HCT116 (cell line): ENCODE measurements at places on chromosomes 11 and 22. TPM values are rescaled to one million over a fixed set of nuclear protein-coding genes. Genes with fewer than 3 reads are reported as not detected.
A peak's percentile ranks its signal among the peaks of the same experiment; 100 is the strongest.

The SLC22A9 gene
- not detected for total RNA-seq

The TMEM45B gene
- not detected for total RNA-seq

The HTR3B gene
- not detected for total RNA-seq

The TPBGL gene
- total RNA-seq, result 0.12 TPM

The DGCR6L gene
- total RNA-seq, result 44.9 TPM

DNA sequence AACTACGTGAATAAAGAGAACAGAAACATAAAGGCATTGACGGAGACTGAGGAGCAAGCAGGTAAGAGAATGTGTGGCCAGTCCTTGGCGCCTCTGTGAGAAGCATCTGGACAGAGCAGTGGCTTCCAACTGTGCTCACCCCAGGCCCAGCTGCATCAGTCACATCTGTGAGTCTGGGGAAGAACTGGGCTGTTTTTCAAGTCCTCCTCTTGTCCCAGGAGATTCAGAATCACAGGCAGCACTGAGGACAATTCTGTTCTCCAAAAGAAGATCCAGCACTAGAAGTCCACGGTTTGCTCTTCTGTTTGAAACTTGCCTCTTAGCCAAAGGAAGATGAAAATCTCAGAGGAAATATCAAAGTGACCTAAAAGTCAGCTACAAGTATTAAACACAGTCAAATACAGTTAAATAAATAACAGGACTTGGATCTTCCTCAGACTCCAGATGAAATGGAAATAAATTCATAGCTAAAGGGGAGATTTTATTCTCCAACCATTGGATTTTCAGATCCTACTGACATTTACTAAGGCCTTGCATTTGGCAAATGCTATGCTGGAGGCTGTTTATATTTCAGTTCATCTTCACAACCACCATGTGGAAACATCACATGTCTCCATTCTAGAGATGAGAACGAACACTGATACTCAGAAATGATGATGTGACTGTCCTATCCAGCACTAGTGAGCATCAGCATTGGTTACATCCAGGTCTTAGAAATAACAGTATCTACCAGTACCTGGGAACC lies 14.1 kb downstream of the FAM181B start:
- H3K4me3 ChIP-seq, result no peak overlapping the region
- peaks cover 17% of the 10 kb centered on the region; the same call in 1 of the 2 replicates for H3K27me3 ChIP-seq
- no peaks in the 10 kb centered on the region for H3K4me1 ChIP-seq
- no peaks in the 10 kb centered on the region for H3K36me3 ChIP-seq
- H3K27ac ChIP-seq, result no peak overlapping the region
- DNase-seq, result no peak

GRCh38 chr22:44658311-44658953 lies 43.6 kb upstream of the PRR5 start:
- no peaks in the 10 kb centered on the region for H3K27me3 ChIP-seq
- no peak for DNase-seq
- no peak overlapping the region for H3K4me3 ChIP-seq
- no peaks in the 10 kb centered on the region for H3K36me3 ChIP-seq

GRCh38 chr11:19525276-19525675 lies 187.4 kb upstream of the NAV2 start:
- DNase-seq, result no peak
- no peaks in the 10 kb centered on the region for H3K36me3 ChIP-seq
- H3K27ac ChIP-seq, result no peak overlapping the region
- no peak overlapping the region for H3K4me3 ChIP-seq

GRCh38 chr11:69534166-69534530 lies 52.7 kb downstream of the LINC01488 start:
- no peaks in the 10 kb centered on the region for H3K27me3 ChIP-seq
- H3K27ac ChIP-seq, result no peak overlapping the region
- H3K4me3 ChIP-seq, result no peak overlapping the region
- H3K36me3 ChIP-seq, result no peaks in the 10 kb centered on the region

DNA sequence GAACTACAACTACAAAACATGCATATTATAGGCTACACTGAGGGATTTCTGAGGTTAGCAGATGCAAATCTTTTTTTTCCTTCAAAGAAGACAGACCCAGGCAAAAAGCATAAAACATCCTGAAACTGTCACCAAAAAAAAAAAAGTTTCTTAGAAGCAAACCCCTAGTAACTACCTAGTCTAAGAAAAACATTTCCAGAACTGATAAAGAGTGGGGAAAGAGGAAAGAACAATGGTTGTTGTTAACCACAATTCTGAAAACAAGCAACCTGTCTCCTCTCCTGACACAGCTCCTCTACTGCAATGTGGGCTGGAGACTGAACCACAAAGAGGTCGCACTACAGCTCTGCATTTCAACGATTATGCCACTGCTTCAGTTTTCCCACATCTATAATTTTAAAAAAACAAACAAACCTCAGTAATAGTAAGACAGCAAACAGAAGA lies 15.0 kb downstream of the DENND5A start:
- no peak overlapping the region for H3K27ac ChIP-seq
- H3K4me3 ChIP-seq, result no peak overlapping the region
- no peaks in the 10 kb centered on the region; the same call in 1 of the 2 replicates for H3K36me3 ChIP-seq
- H3K4me1 ChIP-seq, result no peaks in the 10 kb centered on the region

DNA sequence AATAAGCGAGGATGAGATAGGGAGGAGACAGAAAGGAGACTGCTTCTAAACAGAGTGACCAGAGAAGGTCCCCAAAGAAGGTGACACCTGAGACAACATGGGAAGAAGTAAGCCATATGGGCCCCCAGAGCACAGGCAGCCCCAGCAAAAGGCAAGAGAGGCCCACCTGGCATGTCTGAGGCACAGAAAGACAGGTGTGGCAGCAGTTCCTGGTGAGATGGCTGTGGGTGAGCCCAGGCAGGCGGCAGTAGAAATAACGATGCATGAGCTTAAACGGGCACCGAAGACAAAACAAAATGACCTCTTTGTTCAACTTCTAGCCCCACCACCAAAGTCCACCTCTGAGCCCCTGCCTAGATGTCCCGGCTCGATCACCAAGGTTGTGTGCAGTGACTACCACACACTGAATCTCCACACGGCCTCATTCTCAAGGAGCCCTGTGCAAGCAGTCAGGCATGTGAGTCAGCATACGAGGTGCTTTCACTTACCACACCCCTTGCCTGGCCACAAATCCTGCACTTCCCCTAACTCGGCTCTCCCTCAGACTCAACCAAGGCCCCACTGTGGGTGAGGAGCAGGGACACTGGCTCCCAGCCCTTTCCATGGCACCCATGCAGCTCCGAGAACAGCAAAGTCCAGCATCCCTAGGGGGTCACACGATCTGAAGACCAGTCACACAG lies 77.6 kb downstream of the PACSIN2 start:
- no peaks in the 10 kb centered on the region for H3K27me3 ChIP-seq
- peak; percentile 56 for DNase-seq
- H3K36me3 ChIP-seq, result no peaks in the 10 kb centered on the region

DNA sequence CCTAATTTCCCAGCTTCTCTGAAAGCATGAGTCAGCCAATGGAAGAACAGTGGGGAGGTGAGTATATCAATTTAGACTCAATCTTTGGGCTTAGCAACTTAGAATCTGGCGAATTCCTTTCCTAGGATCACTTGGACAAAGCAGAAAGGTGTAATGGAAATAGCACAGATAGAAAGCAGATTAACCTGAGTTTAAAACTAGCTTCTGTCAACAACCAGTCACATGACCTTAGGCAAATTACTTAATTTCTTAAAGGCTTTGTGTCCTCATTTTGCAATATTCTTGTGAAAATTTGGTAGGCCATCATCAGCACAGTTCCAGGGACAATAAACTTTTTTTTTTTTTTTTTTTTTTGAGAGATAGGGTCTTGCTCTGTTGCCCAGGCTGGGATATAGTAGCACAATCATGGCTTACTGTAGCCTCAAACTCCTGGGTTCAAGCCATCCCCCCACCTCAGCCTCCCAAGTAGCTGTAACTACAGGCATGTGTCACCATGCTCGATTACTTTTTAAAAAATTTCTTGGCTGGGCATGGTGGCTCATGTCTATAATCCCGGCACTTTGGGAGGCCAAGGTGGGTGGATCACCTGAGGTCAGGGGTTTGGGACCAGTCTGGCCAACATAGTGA lies 40.8 kb upstream of the PCF11 start:
- H3K4me1 ChIP-seq, result no peaks in the 10 kb centered on the region
- no peaks in the 10 kb centered on the region for H3K36me3 ChIP-seq
- DNase-seq, result no peak
- H3K27ac ChIP-seq, result no peak overlapping the region
- H3K4me3 ChIP-seq, result no peak overlapping the region
- H3K27me3 ChIP-seq, result no peaks in the 10 kb centered on the region

GRCh38 chr11:33690290-33691065 lies 10.1 kb downstream of the C11orf91 start:
- peak; percentile 81 for DNase-seq
- H3K27ac ChIP-seq, result peak overlapping the region; percentile 72
- peak overlapping the region; percentile 29; the same call in 1 of the 2 replicates for H3K4me3 ChIP-seq
- H3K36me3 ChIP-seq, result no peaks in the 10 kb centered on the region

GRCh38 chr11:72217841-72218240 lies 1.2 kb downstream of the FOLR2 start:
- DNase-seq, result no peak
- no peaks in the 10 kb centered on the region for H3K36me3 ChIP-seq
- no peak overlapping the region for H3K27ac ChIP-seq
- H3K4me1 ChIP-seq, result peaks cover 9% of the 10 kb centered on the region
- no peak overlapping the region for H3K4me3 ChIP-seq
- no peaks in the 10 kb centered on the region for H3K27me3 ChIP-seq

DNA sequence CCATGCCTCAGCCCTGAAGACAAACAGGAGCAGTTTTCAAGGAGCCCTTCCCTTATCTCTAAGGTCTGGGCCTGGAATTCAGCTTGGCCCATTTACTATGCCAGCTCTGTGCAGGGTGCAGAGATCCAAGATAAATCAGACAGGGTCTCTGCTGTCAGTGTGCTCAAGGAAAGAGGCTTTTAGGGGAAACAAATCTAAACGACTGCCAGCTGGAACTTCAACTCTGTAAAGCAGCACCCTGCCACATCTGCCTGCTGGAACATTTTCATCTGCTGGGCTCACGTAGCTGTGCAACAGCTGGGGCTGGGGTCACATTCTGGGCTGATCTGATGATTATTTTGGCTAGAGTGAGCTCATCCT lies 19.8 kb upstream of the EHF start:
- no peaks in the 10 kb centered on the region for H3K36me3 ChIP-seq
- H3K4me1 ChIP-seq, result peaks cover 80% of the 10 kb centered on the region
- H3K27ac ChIP-seq, result peak overlapping the region; percentile 92

DNA sequence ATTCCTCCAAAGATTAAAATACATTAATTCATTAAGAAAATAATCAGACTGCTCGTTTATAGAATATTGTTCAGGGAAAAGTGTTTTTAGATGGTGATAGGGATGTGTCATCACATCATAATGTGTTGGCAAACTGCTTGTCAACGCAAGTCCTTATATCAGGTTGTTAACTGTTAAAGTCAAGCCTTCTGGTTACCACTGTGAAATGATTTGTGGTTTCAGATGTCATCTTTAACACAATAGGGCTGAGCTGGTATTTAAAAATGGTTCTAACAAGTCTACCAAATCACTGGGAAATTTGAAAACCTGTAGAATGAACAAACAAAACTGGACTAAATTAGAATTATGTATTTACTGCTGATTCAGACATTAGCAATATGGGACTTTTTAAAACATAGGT lies 2.4 kb upstream of the MMP13 start:
- H3K4me3 ChIP-seq, result no peak overlapping the region
- H3K4me1 ChIP-seq, result 0 out of 2 replicates have a peak, but pooled peaks cover 3% of the 10 kb centered on the region
- no peak for DNase-seq
- no peak overlapping the region for H3K27ac ChIP-seq

DNA sequence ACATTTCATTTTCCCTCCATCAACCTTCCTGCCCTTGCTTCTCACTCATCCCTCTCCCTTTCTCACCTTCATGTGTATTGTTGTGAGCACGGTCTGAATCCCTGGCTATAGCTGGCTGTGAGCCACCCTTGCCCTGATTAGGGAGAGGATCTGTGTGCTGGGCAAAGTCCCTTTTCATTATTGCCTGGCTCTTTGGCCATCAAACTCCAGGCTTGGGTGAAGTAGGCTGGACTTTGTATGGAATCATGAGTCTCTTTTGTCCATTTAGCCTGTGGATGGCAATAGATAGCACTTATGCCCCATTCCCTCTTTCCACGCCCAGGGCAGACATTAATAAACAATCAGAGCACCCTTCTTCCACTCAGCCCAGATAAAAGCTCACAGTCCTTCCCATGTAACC lies 6.7 kb downstream of the MYO18B start:
- H3K4me3 ChIP-seq, result no peak overlapping the region
- no peaks in the 10 kb centered on the region for H3K36me3 ChIP-seq
- peaks cover 12% of the 10 kb centered on the region for H3K4me1 ChIP-seq
- no peaks in the 10 kb centered on the region for H3K27me3 ChIP-seq
- H3K27ac ChIP-seq, result no peak overlapping the region

DNA sequence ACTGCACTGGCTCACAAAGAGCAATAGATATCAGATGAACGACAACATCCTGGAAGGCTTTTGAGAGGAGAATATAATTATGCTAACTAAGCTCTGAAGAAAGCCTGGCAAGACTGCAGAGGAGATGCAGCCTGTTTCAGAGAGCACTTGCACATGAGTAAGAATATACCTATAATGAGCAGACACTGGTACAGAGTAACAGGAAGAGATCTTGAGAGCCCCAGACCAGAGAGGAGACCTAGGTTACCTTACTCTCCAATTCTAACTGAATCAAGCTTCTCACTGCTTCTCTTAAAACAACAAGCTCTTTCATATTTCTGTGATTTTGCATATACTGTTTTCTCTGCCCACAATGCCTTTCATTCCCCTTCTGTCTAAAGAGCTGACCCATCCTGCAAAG lies 66.5 kb downstream of the FAM168A start:
- no peaks in the 10 kb centered on the region for H3K27me3 ChIP-seq
- H3K27ac ChIP-seq, result no peak overlapping the region
- H3K4me1 ChIP-seq, result peaks cover 9% of the 10 kb centered on the region; the same call in 1 of the 2 replicates
- H3K4me3 ChIP-seq, result no peak overlapping the region

- no peak overlapping the region for H3K27ac ChIP-seq
- no peaks in the 10 kb centered on the region for H3K27me3 ChIP-seq
- no peak overlapping the region for H3K4me3 ChIP-seq
Measured at GRCh38 chr11:43933608-43934551, 8.6 kb upstream of the C11orf96 start.

DNA sequence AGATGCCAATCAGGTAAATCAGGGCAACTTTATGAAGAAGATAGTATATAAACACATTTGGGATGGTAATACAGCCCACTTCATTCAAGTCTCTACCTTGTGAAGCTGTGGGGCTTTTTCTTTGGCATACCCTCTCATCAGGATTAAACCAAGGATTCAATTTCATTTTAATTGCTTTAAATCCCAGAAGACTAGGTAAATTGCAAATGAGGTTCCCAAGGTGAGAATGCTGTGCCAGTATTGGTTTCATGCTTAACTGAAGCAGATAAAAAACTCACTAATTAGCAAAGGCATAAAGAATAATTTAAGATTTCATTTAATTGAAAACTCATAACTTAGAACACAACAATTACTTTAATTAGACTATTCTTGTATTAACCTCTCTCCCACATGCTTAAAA lies 1218.1 kb downstream of the FAM181B start:
- no peaks in the 10 kb centered on the region for H3K4me1 ChIP-seq
- H3K4me3 ChIP-seq, result no peak overlapping the region
- no peaks in the 10 kb centered on the region for H3K27me3 ChIP-seq
- no peak for DNase-seq
- H3K36me3 ChIP-seq, result no peaks in the 10 kb centered on the region

- H3K36me3 ChIP-seq, result no peaks in the 10 kb centered on the region; the same call in 1 of the 2 replicates
- H3K4me3 ChIP-seq, result no peak overlapping the region
- no peaks in the 10 kb centered on the region for H3K4me1 ChIP-seq
- no peaks in the 10 kb centered on the region for H3K27me3 ChIP-seq
Measured at GRCh38 chr22:44012162-44012561, 11.9 kb upstream of the PARVB start.

- H3K27ac ChIP-seq, result no peak overlapping the region
- no peak for DNase-seq
- peaks cover 56% of the 10 kb centered on the region for H3K36me3 ChIP-seq
- H3K4me1 ChIP-seq, result no peaks in the 10 kb centered on the region
- no peaks in the 10 kb centered on the region for H3K27me3 ChIP-seq
Measured at GRCh38 chr22:29530716-29531115, 22.8 kb downstream of the THOC5 start.
